ENCODE measurements at places on chromosomes 6 and 20.

GRCh38 chr6:143845033-143845432 lies 1.9 kb downstream of the LTV1 start:
- DNase-seq, result no peak

- DNase-seq, result no peak
Measured at GRCh38 chr6:34176261-34177031, 30.6 kb upstream of the GRM4 start.

GRCh38 chr6:142648036-142648451 lies 296.9 kb downstream of the HIVEP2 start:
- DNase-seq, result no peak

GRCh38 chr6:86856937-86857563 lies 80.3 kb upstream of the HTR1E start:
- no peak for DNase-seq

DNA sequence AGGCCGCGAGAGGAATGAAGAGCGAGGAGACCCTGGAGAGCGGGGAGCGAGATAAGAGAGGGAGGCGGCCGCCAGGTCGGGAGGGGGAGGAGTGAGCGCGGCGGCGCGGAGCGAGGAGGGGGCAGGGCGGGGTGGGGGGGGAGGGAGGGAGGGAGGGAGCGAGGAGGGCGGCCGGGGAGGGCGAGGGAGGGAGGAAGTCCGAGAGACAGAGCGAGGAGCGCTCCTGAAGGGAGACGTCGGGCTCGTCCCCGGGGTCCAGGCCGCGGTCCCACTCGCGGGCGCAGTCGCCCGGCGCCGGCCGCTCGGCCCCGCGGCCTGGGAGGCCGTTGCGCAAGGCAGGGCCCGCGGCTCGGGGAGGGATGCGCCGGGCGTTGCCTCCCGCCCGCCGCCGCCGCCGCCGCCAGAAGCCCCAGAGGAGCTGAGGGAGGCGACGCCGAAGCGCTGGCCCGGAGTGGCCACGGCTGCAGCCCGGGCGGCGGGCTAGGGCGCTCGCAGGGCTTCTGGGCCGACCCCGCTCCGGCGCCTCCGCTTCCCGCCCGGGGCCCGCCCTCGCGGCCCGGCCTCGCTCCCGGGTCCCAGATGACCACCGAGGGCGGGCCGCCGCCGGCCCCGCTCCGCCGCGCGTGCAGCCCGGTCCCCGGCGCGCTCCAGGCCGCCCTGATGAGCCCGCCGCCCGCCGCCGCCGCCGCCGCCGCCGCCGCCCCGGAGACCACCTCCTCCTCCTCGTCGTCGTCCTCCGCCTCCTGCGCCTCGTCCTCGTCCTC lies at the start of gene FOXF2:
Gene FOXF2 (plus strand): TSS at position 208 of the 764 bp plus-strand sequence. CDS start 372 bp downstream, at position 580.
- no peak for DNase-seq

DNA sequence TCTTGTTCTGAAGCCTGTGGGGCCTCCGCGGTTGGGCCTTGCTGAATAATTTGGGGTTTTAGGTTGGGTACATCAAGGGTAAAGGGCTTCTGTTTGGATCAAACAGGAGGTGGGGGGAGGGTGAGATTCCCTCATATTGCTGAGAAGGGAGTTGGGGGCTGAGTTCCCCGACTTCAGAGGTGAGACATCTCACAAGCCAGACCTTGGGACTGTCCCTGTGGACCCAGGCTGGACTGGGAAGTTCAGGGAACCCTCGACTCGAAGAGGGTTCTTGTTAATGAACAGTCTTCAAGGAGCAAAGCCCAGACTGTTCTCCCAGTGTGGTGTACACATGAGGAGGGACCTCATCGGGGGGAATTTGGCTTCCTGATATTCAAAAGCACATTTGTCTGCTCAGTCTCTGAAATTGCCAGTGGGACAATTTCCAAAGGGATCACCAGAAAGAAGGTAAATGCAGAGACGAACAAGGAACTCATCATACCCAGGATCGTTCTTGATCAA lies 118.5 kb downstream of the SYCP2 start:
- DNase-seq, result no peak

GRCh38 chr6:39225543-39225942 lies 3.7 kb downstream of the KCNK5 start:
- no peak for DNase-seq

DNA sequence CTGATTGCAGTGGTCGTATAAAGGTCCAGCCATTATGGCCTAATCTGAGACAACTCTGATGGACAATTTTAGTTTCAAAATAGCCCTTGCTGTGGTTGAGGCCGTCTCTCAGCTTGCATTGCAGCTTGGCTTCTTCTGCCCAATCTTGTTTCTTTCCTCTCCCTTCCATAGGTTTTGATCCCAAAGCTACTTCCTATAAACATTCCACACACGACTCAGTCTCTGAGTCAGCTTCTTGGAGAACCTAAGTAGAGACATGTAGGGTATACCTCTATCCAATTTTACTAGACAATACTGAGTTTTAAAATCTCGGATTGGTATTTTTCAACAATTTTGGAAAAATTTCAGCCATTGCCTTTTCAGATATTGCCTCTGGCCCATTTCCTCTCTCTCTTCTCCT lies 13.4 kb downstream of the IYD start:
- no peak for DNase-seq

DNA sequence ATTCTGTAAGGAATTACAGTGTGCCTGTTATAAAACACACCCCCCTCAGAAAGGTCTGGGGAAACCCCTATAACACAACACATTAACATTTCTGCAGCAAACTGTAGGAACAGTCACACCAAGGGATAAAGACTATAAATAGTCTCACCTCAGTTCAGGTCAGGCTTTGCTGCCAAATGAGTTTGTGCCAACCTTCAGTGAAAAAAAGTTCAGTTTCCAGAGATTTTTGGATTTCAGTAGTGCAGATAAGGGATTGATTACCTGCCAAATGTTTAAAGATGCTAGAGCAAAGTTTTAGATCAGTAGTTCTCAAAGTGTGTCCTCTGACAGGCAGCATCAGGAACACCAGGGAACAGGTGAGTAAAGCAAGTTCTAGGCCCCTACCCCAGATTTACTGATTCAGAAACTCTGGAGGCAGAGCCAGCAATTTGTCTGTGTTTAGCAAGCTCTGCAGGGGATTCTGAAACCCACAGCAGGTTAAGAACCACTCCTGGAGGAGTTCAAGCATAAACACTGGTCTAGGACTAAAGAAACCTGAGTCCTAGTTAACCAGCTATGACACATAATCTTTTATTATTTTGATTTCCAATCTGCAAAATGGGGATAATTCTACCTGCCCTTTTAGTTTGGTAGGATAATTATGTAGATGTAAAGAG lies 111.0 kb downstream of the RCAN2 start:
- DNase-seq, result peak; percentile 31

GRCh38 chr20:34525709-34526416 lies 9.6 kb downstream of the DYNLRB1 start:
- DNase-seq, result no peak

DNA sequence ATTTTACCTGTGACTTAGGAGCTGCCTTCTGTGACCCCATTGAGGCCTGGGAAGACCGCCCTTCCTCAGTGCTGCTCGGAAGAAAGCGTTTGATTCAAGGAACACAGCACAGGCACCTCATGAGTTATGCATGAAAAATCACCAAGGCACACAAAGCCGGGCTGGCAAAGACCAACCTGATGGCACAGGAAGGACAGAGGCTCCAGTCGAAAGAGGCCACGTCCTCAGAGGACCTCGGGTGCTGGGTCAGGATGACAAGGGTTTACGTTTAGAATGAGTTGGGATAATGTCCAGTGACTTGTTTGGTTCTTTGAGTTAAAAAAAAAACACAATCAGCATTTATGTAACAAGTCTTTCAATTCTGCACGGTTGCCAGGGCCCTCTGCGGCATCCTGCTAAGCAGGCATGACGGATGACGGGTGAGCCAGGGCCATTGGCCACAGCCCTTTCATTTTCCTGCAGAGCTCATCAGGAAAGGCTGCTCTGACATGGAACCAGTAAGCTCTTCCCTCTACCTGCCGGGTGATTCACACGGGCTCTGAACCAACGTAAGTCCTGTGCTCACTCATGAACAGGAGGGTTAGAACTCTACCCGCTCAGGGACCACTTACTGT lies 112.8 kb downstream of the DACT2 start:
- no peak for DNase-seq

GRCh38 chr6:9025228-9025627 lies 589.9 kb upstream of the SLC35B3 start:
- no peak for DNase-seq

GRCh38 chr6:43810965-43811732 lies 41.1 kb downstream of the VEGFA start:
- no peak for DNase-seq

DNA sequence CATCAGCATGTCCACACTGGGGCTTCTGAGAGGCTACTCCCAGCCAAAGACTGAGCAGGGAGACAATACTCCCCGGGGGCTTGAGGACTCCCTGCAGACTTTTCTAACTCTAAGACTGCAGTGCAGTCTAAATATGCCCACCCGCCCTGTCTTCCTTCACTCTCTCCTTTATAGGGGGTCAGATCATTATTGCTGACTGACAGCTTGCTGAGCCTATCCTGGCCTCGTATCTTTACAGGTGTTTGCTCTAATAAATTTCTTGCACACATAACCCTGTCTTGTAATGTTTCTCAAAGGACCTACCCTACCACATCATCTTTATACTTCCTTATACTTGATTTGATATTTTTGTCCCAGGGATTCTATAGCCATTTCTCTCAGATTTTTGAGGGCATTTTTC lies 39.4 kb upstream of the MOCS1 start:
- DNase-seq, result no peak

GRCh38 chr6:28943557-28944411 lies 20.0 kb upstream of the TRIM27 start:
- DNase-seq, result peak; percentile 41

- no peak for DNase-seq
Measured at GRCh38 chr20:38196592-38196991, 31.5 kb upstream of the TGM2 start.

- DNase-seq, result no peak
Measured at GRCh38 chr20:57371363-57371762, 19.8 kb upstream of the RBM38 start.

DNA sequence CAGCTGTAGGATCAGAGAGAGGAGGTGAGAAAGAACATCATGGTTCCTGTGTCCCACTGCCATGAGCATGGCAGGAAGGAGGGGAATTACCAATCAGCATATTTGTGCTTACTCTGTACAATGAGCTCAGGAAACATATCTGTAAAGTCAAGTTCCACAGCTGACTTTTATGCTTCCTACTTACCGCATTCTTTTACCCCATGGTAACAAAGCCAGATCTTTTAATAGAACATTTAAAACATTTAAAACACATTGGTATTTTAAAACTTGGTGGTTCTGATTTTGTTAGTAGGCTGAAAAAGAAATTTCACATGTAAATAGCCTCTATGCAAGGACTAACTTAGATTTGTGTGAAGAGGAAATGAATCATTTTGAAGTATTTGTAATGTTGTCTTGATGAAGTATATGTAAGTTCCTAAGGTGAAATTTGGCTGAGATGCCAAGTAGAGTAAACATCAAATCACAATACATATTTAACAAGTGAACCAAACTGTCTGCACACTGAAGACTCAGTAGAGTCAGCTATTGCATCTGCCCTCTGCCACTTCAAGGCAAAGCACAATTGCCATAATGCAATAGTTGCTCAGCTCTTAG lies 114.7 kb downstream of the GJA10 start:
- DNase-seq, result no peak

- DNase-seq, result peak; percentile 71
Measured at GRCh38 chr20:17431621-17432364, 99.4 kb downstream of the BFSP1 start.

DNA sequence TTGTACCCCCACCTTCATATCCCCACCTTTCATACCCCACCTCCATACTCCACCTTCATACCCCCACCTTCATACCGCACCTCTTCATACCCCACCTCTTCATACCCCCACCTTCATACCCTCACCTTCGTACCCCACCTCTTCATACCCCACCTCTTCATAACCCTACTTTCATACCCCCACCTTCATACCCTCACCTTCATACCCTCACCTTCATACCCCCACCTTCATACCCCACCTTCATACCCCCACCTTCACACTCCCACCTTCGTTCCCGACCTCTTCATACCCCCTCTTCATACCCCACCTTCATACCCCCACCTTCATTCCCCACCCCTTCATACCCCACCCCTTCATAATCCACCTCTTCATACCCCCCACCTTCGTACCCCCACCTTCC lies 92.9 kb upstream of the NAA20 start:
- no peak for DNase-seq

- no peak for DNase-seq
Measured at GRCh38 chr20:3783068-3783489, 1.8 kb upstream of the SPEF1 start.

- no peak for DNase-seq
Measured at GRCh38 chr6:92586236-92586977, 833.0 kb downstream of the EPHA7 start.

GRCh38 chr6:150631283-150631983 lies 31.7 kb downstream of the PLEKHG1 start:
- DNase-seq, result no peak

DNA sequence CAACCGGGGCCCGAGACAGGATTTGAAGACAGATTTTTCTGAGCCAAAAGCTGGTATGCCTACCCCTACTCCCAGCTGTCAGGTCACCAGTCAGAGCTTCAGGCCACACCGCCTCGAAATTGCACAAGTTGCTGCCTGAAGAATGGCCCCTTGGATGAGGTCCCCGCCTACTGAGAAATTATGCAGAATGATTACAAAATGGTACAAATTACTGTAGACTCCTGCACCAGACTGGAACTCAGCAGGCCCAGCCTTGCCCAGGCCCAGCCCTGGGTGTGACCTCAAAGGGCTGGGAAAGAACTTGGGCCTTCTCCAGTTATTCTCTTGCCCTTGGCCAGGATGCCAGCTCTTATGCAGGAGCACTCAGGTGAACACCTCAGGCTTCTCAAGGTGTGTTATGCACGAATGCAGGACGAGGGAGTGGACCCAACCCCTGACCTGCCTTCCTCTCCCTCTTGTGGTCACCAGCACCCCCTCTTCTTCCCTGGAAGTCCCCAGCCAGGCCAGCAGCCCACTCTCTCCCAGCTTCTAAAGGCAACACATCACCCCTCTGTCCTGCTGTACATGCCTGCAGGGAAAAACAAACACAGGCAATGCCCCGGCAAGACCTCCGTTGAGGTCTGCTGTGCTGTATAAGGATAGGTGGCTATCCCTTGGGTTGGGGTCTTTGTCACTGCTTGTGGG lies 88.7 kb upstream of the NAA20 start:
- no peak for DNase-seq

- DNase-seq, result no peak
Measured at GRCh38 chr6:142934106-142934505, 10.9 kb downstream of the HIVEP2 start.

GRCh38 chr6:36755435-36756348 lies 58.1 kb downstream of the RAB44 start:
- no peak for DNase-seq

Measured in NCI-H1092 treated with DMSO at 0.1 percent for 48 hours (cell line).